ENCODE measurements at places on chromosomes 12 and 14.

- DNase-seq: peak; percentile 18
Measured at GRCh38 chr12:128388461-128389000, 121.6 kb downstream of the TMEM132C start.

GRCh38 chr14:21078287-21078686 is 8.2 kb downstream of the ARHGEF40 start:
- DNase-seq: no peak

DNA sequence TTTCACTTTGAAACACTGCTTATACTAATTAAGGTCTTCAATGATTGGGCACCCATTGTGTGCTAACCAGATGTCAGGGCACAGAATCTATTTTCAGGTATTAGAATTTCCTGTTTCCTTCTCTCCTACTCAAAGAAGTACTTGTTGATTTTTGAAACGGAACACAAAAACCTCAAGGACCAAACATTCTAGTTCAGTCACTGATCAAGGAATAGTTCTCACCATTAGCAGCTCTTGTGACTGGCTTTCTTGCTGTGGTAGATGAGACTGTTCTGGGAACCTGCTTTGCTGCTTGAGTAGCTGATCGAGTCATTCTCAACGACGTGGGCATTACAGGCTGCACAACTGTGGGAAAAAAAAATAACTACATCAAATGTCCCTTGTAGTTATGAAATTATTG is 11.0 kb downstream of the DLGAP5 start:
- no peak for DNase-seq

DNA sequence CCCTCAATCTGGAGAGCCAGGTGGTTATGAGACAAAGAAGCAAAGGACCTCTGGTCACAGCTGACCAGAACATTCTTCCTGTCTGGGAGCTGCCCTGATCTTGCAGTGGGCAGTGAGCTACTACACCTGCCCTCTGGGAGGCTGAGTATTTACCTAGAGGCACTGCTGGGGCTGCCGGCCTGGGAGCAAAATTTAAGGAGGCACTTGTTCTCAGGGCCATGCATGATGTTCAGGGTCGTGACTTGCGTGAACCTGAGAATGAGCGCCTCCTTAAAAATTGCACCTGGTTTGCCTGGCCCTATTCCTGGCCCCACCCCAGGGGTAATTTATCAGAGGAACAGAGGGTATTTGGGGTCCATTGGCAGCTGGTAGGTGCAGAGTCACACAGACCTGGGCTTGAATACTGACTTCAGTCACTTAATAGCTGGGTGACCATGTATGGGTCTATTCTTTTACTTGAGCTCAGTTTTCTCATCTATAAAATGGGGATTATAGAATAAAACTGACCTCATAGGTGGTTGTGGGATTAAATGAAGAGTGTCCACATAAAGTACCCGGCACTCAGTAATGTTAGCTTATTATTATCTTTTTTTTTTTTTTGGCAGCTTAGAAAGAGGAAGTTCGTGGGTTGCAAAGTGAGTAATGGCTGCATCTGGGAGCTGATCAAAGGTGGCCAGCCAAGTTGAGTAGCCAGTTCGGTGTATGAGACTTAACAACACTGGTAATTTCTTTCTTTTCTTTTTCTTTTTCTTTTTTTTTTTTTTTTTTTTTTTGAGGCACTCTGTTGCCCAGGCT is 107.4 kb upstream of the MED13L start:
- DNase-seq: no peak

GRCh38 chr12:79351251-79351650 is 339.5 kb downstream of the PAWR start:
- no peak for DNase-seq

- DNase-seq: no peak
Measured at GRCh38 chr12:6181583-6182278, 18.5 kb upstream of the CD9 start.

DNA sequence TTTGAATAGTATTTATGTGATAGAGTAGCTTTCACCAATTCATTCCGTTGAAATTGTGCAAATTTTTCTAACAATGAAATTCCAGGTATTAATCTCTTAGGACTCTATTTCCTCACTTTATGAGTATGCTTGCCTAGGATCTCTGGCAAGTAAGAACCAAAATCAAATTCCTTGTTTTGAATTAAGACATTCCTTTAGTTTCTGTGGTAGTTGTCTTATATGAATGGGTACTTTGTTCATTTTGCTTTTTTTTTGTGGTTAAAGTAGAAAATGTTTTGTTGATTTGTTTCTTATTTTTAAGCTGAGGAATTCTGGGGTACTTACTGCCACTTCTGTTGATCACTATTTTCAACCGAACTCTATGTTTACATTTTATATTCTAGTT is 59.8 kb downstream of the KITLG start:
- no peak for DNase-seq

DNA sequence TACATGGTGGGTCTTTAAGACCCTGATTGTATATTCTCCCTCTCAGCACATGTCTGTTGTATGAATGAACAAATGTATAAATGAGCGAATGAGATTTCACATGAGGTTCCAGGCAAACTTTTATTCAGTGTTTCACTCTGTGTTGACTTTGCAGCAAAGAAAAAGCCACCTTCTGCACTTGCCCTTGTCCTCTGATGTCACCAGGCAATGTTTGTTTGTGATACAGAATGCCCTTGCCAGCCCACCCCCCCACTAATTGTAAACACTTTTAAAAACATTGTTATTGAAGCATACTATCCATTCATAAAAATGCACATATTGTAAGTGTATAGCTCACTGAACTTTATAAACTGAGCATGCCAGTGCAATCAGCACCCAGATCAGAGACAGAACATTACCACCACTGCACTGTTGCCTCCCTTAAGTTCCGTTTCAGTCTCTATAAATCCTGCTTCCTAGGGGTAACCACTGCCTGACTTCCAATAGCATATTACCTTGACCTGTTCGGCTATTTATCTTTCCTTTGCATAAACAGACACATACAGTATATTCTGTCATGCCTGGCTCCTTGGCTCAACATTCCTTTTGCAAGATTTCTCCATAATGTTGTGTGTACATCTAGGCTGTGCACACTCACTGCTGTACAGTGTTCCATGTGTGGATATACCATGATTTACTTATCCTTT is 11.3 kb upstream of the LTA4H start:
- no peak for DNase-seq

DNA sequence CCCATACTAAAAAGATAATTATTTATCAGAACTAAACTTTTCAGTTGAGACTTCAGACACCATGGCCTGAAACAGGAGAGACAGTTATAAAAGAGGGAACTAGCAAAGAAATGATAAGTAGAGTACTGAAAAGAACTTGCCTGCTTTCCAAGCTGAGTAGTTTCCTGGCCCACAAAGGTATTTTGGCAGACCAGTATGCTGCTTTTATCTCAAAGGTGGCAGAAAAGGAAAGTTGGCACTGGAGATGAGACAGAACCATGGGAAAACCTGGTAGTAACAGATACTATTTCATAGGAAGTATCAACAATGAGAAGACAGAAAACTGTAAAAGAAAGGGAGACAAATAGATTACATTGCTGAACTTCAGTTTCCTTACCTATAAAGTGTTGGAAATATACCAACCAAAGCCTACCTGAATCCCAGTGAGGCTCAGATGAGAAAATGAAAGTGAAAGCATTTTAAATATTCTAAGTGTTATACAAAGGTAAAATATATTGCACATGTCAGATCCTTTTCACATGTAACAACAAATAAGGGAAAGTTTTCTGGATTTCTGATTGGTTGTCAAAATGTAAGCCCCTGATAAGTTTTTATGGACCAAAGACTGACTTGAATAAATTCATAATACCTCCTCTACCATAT is 155.3 kb upstream of the FSCB start:
- DNase-seq: no peak

DNA sequence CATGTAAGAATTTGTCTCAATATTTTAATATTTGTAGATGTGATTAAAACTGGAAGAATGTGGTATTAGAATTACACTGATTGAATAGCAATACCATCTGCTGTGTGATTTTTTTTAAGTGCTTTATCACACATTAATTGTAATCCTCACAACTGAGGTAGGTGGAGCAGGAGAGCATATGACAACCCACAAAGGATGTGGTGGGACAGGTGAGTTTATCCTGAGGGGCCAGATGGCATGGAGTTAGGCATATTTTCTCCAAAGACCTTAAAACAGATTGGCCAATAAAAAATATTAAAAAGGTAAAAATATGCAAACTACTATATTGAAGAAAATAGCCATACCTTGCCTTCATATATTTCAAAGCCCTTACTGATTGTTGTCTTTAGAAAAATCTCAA is 7.8 kb downstream of the LRRC10 start:
- no peak for DNase-seq

GRCh38 chr14:104138098-104138717 is at the start of gene KIF26A:
Gene KIF26A (plus strand): TSS chr14:104138587. CDS start chr14:104138723, 136 bp downstream.
- DNase-seq: no peak

GRCh38 chr12:69099201-69099837 is 140.1 kb upstream of the CPSF6 start:
- no peak for DNase-seq

GRCh38 chr12:74391283-74391682 is 146.4 kb upstream of the ATXN7L3B start:
- DNase-seq: no peak

- no peak for DNase-seq
Measured at GRCh38 chr12:108670066-108670631, 36.5 kb upstream of the SELPLG start.

- no peak for DNase-seq
Measured at GRCh38 chr12:89840162-89840922, 131.7 kb upstream of the ATP2B1 start.

- no peak for DNase-seq
Measured at GRCh38 chr12:1328391-1328790, 266.0 kb downstream of the FBXL14 start.

DNA sequence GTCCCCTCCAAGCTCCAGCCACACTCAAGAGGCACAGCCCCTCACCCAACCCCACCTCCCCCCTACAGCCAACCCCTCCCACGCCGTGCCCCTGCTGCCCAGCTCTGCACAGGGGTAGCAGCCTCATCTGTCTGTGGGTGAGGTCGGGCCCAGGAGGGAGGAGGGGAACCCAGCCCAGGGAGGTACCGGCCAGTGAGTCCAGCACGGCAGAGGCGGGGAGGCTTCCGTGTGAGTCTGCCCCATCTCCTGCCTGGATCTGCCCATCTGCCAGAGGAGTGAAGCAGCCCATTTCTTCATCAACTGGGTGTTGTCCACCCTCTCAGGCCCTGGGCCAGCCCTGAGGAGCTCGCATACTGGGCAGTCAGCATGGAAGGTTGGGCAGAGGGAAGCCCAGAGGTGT is 54.2 kb downstream of the CCNK start:
- DNase-seq: no peak

- no peak for DNase-seq
Measured at GRCh38 chr14:22026527-22026926, 352.9 kb upstream of the OR4E1 start.

GRCh38 chr12:52295663-52296062 is 4.3 kb upstream of the KRT81 start:
- DNase-seq: no peak

- peak; percentile 30 for DNase-seq
Measured at GRCh38 chr12:117587631-117588287, 226.3 kb upstream of the NOS1 start.

DNA sequence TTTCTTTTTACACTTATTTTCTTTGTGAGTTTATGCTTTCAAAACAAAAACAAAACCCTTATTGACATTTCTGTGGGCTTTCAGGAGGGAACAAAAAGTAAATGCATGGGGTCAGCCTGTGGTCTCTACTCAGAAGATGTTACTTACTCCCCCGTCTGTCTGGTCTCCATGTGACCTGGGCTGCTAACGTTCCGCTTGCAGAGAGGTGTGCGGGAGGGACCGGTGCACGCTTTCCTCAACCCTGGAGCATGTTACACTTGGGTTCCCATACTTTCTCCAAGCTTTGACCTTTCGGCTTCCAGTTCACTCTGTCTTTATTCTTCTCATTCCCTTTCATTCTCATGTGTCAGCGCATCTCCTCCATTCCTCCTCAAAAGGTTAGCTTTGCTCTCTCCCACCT is 36.5 kb downstream of the ZC3H14 start:
- DNase-seq: no peak

DNA sequence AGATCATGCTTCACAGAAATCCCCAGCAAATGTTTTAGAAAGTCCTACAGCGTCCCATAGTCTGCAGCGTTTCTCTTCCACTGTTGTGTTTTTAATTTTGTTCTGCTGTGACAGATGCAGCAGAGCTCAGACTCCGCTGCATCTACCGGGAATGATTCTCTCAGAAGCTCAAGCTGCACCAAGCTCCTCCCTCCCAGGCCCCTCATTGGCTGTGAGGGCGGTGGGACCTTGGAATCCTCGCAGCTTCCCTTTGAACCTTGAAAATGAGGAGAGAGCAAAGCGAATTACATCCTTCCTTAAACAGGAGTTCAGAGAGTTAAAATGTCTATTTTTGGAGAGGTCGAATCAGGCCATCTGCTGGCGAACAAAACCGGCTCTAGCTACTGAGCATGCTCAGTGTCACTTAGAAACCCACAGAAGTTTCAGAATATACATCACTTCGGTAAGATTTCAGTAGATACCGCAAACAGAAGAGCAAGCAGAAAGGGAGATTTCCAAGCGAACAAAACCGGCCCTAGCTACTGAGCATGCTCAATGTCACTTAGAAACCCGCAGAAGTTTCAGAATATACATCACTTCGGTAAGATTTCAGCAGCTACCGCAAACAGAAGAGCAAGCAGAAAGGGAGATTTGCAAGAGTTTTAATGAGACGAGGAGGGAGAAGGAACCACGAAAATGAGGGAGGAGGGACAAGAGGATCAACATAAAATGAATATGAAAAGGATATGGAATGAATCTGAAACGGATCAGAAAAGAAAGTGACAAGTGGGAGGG is at the start of gene ABCD2:
Gene ABCD2 (minus strand): TSS at position 144 of the 774 bp plus-strand sequence. CDS start 188 bp downstream, outside the sequence.
- peak; percentile 88 for DNase-seq

GRCh38 chr12:124438437-124439056 is 128.9 kb downstream of the NCOR2 start:
- no peak for DNase-seq

GRCh38 chr14:91284791-91285548 is 40.5 kb upstream of the GPR68 start:
- DNase-seq: no peak

DNA sequence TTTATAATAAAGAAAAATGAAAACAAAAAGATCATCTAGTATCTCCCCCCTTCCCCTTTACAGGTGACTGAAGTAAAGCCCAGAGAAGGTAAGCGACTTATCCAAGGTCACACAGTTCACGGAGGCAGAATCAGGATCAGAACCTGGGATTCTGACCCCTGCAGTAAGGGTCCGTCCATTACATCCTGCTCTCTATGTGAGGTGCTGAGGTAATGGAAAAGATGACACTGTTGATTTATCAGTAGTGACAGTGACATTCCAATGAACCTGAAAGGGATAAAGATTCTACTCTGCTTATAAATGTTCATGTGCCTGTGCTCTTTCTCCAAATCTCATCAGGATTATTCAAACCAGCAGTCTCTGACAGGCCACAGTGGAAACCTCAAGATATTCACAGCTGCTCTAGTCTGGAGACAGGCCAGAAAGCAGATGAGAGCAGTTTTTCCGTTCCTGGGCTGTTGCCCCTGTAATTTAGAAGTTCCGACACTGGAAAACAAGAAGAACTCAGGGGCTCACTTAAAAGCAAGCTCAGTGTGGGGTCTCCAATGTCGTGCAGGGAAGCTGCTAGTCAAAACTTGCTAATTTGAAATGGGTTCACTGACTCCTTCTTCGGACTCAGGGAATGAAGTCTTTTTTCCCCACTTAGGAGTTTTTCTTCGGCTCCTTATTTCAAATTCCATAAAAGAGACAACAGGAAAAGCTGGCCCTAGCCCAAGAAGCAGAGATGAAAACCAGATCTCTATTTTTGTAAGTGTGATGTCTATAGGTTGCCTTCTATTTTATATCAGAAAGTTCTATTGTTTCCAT is 131.8 kb upstream of the EEA1 start:
- DNase-seq: no peak

- no peak for DNase-seq
Measured at GRCh38 chr12:52798003-52798670, 2.2 kb upstream of the KRT3 start.

Measured in CD4-positive, alpha-beta T cell treated with Interleukin-2 at 100 ng/mL for 4 hours (primary cell).